ENCODE measurements at places on chromosomes 1 and 21.

- DNase-seq = no peak
Observed at GRCh38 chr1:91727763-91728162, 158.2 kb downstream of the TGFBR3 start.

GRCh38 chr1:153698923-153699714 lies 20.6 kb downstream of the NPR1 start:
- no peak for DNase-seq

- no peak for DNase-seq
Observed at GRCh38 chr1:215807911-215808436, 240.9 kb downstream of the KCTD3 start.

DNA sequence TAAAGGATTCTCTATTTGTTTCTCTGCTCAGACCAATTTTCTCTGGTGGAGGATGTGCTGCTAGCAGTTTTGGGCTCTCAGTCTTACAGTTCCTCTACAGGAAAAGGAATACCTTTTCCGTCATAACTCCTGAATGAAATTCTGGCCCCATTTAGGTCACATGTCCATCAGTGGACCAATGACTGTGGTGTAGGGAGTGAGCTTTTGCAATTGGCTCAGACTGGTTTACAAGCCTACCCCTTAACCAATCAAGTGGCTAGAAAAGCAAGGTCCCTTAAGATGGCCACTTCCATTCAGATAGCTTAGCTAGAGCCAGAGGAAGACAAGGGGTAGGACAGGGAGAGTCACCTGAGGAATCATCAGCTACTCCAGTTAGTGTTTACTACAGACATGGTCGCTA lies 16.4 kb upstream of the ZNF281 start:
- no peak for DNase-seq

DNA sequence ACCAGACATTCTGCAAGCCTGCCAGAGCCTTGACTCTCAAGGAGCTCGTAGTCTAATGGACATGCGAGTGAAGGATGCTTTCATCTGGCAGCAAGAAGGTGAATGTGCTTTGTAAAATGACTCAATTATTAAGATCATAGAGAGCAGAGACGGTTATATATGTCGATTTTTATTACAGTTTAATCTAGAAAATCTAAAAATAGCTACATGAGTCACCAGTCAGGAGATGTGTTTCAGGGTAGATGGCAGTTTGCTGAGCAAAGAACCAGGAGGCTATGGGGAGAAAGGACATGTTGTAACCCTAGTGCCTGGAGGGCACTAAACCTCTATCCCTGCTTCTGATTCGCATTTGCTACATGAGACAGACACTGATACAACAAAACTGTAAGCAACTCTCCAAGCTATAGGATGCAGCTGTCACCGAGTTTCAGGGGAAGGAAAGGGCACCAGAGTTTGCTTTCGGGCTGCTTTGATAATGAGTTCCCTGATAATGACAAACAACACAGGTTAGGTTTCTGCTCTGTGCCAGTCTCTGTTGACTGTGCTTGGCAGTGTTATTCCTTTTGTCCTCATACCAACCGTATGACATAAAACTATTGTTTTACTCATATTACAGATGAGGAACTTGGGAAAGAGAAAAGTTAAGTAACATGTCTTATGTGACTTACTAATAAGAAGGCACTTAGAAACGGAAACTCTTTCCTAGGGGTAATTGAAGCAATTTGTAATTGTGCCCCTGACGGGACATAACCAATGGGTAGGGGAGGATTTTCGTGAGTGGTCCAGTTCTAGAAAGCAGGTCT lies 43.2 kb downstream of the C1orf198 start:
- DNase-seq = no peak

DNA sequence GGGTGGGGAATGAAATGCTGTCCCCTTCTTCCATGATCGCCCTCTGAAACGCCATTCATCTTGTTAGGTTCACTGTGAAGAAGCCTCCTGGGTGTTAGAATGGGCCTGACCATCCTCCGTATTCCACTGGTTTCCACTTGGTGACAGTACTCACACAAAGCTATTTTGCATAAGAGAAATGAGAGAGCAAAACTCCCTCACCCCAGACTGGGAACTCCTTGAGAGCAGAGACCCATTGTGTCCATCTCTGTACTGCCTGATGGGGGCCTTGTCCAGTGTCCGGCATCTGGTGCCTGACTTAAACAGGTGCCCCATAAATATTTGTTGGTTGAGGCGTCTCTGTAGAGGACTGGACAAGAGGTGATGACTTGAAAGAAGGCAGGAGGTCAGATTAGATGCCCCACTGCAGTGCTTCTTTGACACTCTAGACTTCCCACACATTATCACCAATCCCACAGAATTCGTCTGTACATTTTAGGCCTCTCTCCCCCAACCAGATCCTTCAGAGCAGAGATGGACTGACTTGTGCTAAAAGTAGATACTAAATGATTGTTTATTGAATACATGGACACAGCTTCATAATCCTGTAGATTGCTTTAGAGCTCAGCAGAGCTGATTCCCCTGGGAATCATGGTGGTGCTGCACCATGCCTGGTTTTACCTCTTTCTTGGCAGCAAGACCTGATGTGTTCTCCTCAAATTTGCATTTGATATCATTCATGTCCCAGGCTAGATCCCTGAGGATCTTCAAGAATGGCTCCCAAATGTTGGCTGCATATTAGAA lies 22.4 kb upstream of the KCNA2 start:
- DNase-seq = peak; percentile 5

GRCh38 chr1:185244015-185244747 lies 72.9 kb downstream of the IVNS1ABP start:
- DNase-seq = peak; percentile 79

- DNase-seq = no peak
Observed at GRCh38 chr1:228004856-228005462, 1.8 kb upstream of the WNT3A start.

DNA sequence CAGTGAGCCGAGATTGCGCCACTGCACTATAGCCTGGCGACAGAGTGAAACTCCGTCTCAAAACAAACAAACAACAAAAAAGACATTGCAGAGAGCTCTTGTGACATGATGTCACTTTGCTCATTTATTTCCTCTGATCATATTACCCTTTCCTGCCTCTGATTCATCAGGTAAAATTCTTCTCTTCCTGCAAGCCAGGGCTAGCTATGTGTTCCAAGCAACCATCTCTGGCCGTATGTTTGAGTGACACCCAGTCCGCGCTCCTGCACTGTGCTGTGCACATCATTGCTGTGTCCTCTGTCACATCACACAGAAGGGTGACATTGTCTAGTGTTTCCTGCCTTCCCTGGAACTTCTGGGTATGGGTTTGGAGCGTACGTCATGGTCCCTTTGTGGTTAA lies 251.3 kb downstream of the PCP4 start:
- DNase-seq = no peak

DNA sequence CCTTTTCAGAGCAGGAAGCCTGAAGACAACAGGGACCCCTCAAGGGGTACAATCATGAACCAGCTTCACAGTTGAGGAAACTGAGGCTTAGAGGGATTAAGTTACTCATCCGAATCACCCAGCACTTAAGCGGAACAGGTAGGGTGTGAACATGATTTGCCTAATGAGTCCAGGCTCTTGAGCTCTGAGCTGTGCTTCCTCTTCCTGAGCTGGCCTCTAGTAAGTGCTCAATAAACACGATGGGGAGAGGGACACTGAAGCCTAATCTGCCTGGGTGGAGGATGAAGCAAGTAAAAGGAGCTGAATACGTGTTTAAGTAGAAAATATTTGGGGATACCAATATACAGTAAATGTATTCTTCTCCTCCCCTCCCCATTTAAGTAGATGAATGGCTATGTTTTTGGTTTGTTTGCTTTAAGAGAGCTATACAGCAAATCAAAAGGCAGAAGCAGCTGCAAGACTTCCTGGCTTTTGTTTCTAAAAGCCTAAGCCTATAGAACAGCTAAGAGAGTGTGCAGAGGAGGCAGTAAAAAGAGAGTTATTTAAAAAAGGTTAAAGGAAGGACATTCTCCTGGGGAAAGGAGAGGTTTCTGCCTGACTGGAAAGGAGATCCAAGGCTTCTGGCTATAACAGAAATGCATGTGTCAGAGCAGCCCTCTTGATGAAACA lies 20.5 kb downstream of the STPG1 start:
- DNase-seq = no peak

DNA sequence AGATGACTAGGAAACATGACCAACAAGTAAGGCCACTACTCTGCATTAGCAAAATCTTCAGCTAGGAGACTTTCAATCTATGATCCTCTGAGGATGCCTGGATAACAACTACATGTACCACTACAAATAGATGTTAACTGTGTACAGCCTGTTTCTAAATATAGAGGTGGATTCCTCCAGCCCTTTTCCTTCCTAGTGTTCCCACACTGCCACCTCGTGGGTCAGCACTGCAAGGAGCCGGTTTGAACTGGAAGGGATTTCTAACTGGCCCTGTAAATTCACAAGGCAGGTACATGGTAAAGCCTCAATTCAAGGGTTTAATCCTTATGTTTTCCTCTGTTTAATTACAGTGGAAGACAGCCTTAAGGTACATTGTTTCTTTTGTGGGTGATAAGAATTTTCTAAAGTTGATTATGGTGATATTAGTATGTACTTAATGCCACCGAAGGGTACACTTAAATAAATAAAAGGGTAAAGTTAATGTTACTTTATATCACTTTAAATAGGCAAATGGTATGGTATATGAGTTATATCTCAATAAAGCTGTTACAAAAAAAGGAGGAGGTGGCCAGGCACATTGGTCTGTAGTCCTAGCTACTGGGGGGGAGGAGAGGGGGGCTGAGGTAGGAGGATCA lies 14.4 kb downstream of the SMYD3 start:
- peak; percentile 61 for DNase-seq

DNA sequence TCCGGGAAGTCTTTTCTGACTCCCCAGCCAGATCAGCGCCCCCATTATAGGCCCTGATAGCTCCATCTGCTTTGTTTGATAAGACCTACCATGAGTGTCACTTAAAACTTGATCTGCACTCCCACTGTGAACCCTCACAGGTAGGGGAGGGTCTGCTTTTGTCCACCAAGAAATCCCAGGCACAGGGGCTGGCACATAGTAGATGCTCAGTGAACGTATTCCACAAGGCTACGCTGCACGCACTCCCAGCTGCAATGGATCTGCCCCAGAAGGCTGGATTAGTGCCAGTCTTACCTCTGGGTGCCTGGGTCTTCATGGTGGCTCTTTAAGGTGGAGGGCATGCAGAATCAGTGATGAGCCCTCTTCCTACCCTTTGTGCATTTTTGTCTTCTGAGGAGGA lies 447.1 kb downstream of the PTPRU start:
- no peak for DNase-seq

DNA sequence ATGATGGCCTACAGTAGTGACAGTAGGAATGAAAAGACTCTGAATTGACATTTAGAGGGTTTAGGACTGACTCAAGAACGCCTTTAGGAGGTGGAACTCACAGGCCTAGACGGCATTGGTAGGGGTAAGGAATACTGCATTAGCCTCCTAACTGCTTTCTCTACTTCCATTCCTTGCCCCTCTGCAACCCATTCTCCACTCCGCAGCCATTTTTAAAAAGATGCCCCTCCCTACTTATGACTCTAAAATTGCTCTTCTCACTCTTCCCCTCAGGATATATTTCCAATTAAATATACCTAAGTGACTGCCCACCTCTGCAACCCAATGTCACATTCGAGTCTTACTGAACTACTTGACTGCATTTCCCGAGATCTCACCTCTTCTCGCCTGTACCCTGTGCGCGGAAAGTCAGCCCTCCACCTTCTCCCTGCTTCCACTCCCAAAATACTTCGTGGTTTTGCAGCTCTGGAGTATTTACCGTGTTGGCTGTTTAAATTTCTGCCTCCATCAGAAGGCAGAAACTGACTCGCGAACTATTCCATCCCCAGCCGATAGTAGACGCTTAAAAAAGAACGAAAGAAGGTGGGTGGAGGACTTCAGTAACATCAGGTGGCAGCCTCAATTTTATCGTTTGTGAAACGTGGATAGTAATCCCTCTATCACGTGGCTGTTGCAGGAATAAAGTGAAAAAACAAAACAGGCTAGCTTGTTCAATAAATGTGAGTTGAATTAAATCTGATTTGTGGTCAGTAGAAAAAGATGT lies 1.1 kb upstream of the YBX1 start:
- no peak for DNase-seq

DNA sequence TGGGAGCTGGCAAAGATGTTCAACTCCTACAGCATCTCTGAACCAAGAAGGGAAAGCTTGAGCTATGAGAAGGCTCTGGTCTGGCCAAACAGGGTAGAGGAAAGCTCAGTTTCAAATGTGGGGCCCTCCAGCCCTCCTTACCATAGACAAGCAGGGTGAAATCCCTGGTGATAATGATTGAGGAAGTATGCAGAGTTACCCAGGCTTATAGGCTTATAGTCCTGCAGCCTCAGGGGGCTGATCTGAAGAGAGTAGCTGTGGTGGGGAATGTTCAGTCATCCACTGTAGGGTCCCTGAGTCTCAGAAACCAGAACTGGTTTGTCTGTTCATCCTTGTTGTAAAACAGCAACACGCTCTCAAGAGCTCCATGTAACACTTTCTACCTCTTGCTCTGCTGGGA lies 19.8 kb upstream of the LY9 start:
- DNase-seq = no peak

DNA sequence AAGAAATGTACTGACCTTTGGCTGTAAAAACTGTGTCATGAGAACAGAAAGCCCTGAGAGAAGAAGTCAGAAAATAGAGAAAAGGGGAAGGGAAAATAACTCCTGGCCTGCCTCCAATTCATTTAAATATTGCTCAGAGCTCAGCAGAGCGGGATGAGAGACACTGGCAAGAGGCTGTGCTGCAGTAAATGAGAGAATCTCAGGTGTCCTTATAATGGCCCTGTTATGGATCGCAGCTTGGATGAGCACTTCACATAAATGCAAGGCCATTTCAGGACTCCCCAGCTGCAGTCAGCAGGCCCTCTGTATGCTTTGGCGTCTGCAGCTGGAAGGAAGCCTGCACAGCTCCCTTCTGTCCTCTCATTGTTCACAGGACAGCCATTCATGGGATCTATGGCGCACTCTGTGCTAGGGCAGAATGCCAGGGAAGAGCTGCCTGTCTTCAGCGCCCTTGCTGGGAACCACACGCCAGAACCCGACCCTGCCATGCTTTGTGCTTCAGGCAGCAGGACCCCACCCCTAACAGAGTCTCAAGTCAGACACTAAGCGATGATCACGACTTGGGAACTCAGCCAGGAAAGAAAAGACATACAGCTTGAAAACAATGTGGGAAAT lies 20.7 kb upstream of the ABCB10 start:
- no peak for DNase-seq

GRCh38 chr1:155013632-155014031 lies 11.0 kb downstream of the ZBTB7B start:
- no peak for DNase-seq

- DNase-seq = no peak
Observed at GRCh38 chr1:180951836-180952656, 39.3 kb downstream of the KIAA1614 start.

Measured in activated T-cell treated with anti-CD3 and anti-CD28 coated beads, Interleukin-2, amount 50 U/mL, for 48 hours (primary cell).